ENCODE measurements at places on chromosomes 1 and 21. TPM values are rescaled to one million over a fixed set of nuclear protein-coding genes. Genes with fewer than 3 reads are reported as not detected.

Gene CCDC190
- not detected for total RNA-seq

Gene CCDC24
- total RNA-seq, result 2.6 TPM

Gene HOOK1
- 14.6 TPM for total RNA-seq

Gene ERICH3
- total RNA-seq, result not detected

Gene DEPDC1
- total RNA-seq, result 0.38 TPM

Gene TGFB2
- 6.1 TPM for total RNA-seq

Gene GLRX2
- total RNA-seq, result 10.1 TPM

Gene GUCA2A
- total RNA-seq, result not detected

DNA sequence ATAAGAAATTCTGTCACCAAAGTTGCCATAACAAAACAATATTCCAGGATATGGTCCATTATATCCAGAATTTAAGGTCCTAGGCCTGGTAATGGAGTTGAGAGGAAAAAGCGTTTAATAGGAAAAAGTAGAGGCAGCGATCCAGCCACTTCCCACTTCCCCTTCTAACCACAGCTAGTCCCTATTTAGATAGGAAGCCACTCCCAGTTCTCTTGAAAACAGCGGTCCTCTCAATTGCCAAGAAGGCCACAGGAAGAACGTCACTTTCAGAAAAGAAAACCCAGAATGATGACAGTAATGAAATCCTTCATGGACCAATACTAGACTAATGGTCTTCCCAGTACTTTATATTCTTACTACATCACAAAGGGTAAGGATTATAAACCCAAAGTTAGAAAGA lies 38.6 kb downstream of the ABL2 start:
- no peak for DNase-seq

GRCh38 chr1:207918581-207918980 lies 7.7 kb upstream of the CD34 start:
- no peak for DNase-seq

DNA sequence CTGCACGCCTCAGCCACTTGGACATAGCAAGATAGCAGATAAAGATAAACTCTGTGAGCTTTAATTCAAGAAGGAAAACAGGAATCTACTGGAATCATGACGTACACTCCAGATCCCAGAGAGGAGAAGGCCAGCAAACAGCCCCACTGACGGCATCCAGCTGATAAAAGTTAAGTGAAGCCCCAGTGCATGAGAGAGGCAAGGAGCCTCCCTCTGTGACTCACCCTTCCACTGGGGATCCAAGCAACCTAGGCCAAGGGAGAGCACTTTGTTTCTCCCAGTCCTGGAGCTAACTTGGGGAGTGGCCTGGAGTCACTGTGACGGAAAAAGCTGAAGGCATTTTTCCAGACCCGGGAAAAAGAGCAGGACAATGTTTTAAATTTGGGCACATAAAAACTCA lies 270.0 kb downstream of the AKT3 start:
- no peak for DNase-seq

GRCh38 chr1:165570078-165570477 lies 26.3 kb downstream of the LRRC52 start:
- no peak for DNase-seq

- DNase-seq, result no peak
Observed at GRCh38 chr1:17427696-17428660, 11.5 kb downstream of the RCC2 start.

DNA sequence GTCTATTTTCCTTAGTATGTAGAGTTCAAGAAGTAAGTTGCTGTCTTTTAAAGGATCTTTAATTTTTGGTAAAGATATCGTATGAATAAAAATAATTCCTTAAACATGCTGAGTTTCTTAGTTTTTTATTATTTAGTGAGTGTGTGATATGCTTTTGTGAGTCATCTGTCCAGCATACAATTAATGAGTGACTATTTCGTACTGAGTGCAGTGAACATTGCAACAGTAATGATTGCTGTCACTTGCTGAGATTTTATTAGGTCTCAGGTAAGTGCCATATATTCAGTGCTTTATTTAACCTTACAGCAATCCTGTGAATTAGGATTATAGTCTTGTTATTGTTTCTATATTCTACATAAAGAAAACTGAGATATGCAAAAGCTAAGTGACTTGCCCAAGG lies 22.6 kb downstream of the MIGA1 start:
- no peak for DNase-seq

DNA sequence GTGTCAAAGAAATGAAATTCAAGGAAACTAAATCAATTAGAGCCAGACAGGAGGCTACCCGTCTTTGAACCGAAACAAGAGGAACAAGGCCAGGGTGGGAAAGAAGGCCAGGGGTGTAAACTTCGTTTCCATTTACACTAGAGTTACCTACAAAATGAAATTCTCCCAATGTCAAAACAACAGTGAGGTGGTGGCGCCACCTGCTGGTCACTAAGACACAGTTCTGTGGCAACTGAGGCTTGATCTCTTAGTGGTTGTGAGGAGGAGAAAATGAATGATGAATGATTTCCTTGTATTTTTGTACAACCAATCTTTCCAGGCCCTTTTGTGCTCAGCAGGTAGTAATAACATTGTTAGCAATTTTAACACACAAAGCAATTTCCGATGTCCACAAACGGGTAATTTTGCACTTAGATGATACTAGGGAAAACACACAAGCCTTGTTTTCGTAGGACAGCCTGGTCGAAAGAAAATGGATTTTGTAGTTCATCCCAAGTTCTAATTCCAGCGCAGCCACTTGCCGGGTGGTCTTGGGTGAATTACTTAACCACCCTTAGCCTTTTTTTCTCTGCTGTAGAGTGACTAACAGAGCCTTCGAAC lies 54.8 kb upstream of the SOD1 start:
- DNase-seq, result peak; percentile 48

DNA sequence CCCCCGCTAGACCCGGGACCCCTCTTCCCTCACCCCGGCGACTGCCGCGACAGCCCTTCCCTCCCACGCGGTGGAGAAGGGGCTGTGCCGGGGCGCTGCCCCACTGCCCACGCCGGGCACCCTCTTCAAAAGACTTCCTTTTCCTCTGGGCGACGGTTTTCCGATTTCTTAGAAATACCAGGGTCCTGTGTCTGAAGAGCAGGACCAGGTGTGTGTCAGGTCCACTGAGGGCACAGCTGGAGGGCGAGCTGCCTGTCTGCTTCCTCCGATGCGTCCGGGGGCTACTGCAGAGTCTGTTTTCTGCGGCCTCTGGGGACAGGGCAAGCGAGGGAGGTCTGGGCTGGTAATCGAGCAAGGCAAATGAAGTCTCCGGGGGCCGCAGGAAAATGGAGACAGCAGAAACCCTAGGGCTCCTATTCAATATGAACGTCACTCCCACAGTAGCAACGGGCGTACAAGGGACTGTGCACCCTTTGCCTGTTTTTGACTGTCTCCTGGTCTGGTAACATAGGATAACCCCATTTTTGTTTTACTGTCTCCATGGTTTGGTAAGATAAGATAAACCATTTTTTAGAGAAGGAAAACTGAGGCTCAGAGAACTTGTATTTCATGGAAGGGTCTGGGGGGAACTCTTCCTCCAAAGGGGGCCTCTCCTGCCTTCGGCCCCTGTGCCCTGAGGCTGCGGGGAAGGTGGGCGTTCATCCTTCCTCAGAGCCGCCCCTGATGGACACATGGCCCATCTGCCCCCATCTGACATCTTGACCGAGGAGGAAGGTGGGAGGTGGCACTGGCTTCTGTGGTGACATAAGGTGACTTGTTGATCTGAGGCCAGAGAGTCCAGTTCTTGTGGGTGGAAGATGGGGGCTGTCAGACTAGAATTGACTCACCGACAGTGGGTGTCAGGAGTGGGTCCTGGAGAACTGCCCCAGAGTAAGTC lies 970 bp downstream of the TNFRSF1B start:
- DNase-seq, result no peak

DNA sequence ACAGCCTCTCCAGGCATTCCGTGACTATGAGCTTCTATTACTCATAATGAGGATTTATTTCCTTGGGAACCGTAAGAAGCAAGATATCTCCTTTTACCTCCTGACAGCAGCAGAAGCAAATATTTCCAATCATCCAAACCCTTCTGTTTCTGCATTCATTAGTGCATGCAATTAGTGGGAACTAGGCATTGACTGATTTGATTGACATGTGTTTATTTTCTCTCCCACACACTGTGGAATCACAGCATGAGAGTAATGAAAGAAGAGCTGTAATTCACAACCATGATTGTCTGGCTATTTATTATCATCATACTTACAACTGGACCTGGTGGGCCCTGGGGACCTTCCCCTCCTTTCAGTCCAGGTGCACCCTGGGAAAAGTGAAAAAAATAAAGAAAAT lies 146.8 kb downstream of the COL11A1 start:
- no peak for DNase-seq

GRCh38 chr1:113353580-113353979 lies 36.7 kb upstream of the MAGI3 start:
- DNase-seq, result peak; percentile 69

GRCh38 chr1:53025769-53026112 lies 36.3 kb upstream of the PODN start:
- DNase-seq, result no peak

DNA sequence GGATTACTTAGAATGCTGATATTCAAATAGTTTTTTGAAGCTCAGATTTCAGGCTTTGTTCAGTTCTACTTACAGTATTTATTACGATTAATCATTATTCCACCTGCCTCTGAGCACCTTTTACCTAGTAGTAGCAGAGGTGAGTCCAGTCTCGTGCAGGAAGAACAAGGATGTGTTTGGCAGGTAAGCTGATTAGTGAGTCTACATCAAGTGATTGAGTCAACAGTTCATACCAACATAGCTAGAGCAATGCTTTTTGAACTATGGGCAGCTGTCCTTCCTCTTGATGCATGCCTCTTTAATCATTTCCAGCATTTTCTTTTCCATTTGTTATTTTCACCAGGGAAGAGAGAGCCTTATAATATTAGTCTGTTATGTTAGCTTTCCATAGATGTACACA lies 838.9 kb downstream of the USP25 start:
- DNase-seq, result no peak

DNA sequence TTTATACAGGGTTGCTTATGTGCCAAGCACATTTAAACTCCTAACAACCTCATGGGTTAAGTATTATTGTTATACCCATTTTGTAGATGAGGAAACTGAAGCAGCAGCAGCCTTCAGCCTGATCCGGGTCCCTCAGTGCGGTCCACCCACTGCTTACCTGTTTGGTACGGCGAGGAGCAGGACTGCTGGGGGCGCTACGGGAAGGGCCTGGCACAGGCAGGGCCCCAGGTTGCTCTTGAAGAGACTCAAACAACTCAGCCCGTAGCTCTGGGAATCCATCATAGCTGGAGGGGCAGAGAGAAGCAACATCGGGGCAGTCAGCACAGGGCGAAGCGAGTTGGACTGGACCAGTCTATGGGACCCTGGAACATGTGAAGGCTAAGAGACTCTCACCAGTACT lies 9.2 kb downstream of the DENND4B start:
- no peak for DNase-seq

- no peak for DNase-seq
Observed at GRCh38 chr1:15275921-15276683, 29.1 kb downstream of the FHAD1 start.

DNA sequence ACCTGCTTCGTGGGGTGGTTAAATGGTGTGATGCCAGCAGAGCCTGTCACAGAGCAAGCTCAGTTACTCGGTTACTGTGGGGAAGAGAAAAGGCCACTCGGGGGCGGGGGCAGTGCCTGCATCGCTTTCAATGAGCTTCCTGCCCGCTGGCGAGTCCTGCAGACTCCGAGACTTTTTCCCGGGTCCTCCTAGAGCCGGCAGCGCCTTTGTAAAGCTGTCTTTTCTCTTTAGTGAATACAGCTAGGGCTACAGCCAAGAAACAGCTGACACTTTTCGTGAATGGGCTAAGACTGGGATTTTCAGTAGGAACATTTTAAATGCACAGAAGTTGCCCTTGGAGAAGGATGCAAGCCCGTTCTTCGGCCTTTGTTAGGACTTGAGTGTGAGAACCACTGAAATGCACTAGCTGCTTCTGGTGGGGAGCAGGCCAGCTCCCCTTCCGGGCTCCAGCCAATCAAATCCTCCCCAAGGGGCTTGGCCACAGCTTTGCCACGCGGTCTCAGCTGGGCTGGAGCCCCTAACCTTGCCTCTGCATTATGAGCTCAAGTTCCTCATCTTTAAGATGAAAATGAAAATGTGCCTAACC lies 23.4 kb upstream of the EFHD2 start:
- DNase-seq, result no peak

DNA sequence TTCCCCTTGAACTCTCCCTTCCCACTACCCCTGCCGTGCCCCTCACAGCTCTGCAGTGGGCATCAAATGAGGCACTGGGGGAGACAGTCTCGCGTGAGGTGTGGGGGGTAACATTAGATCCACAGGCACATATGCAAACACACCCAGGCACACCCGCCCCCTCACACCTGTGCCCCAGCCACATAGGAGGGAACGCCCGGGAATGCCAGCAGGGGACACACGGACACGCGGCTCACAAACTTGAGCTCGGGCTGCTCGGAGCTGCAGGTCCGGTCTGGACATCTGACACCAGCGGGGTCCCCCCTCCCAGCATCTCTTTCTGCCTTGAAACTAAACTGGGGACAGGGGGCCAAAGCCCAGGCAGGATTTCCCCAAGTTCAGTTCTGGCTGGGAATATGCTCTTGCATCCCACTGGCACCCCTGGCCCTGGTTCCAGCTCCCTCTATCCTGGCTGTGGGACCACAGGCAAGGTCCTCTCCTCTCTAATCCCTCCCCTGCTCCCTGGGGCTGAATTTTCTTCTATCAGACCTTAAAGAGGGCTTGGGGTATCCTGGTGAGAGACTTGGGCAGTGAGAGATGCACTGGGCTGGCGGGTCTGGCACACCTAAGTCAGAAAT lies 30.6 kb downstream of the CDCP2 start:
- DNase-seq, result no peak

DNA sequence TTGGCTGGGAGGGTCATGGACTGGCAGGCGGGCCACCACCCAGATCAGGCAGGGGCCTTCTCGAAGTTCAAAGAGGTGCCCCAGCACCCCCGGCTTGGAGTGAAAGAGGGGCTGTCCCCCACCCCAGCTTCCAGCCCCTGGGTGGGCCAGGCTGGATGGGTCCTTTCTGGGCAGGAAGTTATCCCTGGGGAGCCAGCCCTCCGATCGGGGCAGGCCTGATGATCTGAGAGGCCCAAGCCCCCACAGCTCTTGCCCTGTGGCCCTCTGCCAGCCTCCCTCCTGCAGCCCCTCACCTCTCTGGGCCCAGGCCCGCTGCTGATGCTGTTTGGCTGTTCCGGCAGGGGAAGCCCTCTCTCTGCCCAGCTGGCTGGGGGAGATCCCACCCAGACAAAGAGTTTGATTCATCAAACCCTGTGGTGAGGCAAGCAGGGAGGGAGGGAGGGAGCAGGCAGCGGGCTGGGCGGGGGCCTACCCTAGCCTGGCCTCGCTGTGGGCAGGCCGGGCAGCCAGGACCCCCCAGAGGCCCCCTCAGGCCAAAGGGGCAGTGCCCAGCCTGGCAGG lies 2.5 kb downstream of the ARHGEF19 start:
- DNase-seq, result no peak

Measured in bronchial epithelial cell (primary cell).